NCI-H510A (cell line): ENCODE measurements at places on chromosomes 16 and 17.

GRCh38 chr16:23342083-23342640, 40.1 kb downstream of the SCNN1B start:
- DNase-seq: no peak

- DNase-seq: no peak
These were observed 15.1 kb downstream of the SOCS1 start for GRCh38 chr16:11240636-11241473.

- DNase-seq: no peak
These were observed 22.9 kb downstream of the CHCT1 start for GRCh38 chr17:60445144-60445543.

DNA sequence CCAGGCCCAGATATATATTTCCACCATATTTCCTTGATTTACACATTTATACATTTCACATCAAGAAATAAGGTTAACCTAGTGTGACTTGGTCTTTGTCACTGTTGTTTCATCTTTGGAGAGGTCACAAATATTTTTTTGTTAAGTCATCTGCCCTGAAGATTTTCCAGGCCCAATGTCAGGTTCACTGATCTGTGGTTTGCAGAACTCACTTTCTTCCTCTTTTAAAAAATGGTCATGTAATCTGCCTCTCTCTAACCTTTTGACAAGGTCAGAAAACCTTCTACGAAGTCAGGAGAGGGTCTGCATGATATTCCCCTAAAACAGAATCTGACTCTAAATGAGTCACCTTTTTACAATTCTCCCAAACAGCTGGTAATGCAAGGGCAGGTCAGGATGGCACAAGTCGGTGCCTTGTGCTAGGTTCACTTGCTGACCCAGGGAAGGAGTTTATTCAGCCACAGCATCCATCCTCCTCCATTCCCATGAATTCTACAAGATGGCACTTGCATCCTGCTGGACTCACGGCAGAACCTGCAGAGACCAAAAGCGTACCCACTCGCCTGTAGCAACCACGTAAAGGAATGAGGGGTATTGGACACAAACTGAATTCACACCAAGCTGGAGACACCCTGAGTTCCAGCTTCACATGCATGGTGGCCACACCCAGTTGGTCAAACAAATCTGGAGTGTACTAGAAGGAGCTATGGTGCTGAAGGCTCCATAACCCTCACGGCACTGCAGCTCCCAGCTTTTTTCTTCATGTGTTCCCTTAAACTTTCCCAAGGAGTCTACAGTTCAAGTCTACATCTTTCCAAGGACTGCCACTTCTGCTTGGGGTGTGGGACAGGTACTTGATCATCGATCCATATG, 1.6 kb upstream of the KIAA0513 start:
- no peak for DNase-seq

GRCh38 chr16:13036600-13036999, 135.2 kb downstream of the SHISA9 start:
- no peak for DNase-seq

DNA sequence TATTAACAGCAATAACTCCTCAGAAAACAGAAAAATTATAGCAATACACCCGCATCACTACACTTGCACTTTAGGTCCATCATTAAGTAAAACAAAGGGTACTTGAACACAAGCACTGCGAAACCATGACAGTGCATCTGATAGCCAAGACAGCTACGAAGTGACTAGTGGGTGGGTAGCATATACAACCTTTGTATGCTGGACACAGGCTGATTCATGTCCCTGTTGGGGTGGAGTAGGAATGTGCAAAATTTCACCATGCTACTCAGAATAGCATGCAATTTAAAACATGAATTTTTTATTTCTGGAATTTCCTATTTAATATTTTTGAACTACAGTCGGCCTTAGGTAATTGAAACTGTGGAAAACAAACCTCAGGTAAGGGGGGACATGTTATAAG, 2414.1 kb downstream of the TP53TG3F start:
- no peak for DNase-seq

DNA sequence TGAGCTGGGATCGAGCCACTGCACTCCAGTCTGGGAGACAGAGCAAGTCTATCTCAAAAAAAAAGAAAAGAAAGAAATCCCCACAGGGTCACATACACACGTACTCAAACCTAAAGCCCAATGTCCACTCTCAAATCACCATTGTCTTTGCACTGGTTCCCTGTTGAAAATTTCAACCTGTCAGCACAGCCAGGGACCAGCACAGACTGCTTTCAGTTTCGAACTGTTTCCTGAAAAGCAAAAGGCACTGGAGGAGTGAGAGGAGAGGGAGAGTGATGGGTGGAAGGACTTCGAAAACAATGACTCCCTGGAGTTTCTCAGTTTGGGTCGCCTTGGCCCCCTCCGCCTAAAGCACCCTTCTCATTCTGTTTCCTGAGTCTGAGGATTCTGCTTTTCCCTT, 9.0 kb upstream of the CD300C start:
- DNase-seq: no peak

DNA sequence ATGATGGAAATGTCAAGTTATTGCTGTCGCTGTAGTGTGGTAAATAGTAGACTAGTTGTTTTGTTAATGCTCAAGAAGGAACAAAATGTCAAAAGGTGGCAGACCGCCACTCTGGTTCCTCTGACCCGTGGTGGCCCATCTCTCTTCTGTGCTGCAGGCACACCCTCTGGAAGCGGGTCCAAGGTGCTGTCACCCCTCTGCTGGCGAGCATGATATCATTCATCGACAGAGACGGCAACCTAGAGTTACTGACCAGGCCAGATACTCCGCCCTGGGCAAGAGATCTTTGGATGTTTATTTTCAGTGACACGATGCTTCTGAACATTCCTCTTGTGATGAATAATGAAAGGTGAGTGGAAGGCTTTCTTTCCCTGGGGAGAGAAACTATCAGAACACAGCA, 56.8 kb upstream of the ENDOV start:
- DNase-seq: no peak

- no peak for DNase-seq
These were observed 89.0 kb downstream of the SLC39A11 start for GRCh38 chr17:73003487-73003886.
